ENCODE measurements at places on chromosomes 4 and X.

GRCh38 chr4:85938062-85938461 lies 421.8 kb downstream of the MAPK10 start:
- DNase-seq = no peak

DNA sequence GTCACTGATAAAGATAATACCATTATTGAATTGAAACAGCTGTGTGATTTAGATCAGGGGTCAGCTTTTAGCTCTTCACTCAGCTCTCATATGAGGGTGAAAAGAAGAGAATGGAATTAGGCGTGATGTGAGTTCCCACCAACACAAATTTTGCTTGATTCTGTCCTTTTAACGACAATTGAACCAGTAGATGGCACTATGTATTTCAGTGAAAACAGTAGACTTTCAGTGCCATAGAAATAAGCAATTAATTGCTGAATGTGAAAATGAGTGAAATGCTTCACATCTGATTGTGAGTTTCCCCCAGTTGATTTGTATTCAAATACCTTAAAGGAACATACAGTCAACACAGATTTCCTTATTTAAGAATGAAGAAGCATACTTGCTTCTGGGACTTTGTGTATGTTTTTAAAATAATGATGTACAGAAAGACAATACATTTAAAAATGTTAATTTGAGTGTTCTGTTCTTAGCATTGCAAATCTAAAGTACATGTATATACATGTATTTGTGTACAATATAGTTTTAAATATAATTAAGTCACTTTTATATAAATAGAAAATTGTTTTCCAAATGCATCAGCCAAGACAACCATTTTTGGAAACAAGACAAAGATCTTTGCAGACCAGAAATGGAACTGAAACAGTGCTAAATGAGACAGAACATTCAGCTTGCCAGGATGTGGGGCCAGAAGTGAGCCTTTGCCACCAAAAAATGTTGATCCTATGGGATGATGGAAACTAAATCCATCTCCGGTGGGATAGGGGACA lies 178.8 kb downstream of the SNCA start:
- peak; percentile 50 for DNase-seq

GRCh38 chrX:29012867-29013266 lies 425.6 kb downstream of the IL1RAPL1 start:
- no peak for DNase-seq

DNA sequence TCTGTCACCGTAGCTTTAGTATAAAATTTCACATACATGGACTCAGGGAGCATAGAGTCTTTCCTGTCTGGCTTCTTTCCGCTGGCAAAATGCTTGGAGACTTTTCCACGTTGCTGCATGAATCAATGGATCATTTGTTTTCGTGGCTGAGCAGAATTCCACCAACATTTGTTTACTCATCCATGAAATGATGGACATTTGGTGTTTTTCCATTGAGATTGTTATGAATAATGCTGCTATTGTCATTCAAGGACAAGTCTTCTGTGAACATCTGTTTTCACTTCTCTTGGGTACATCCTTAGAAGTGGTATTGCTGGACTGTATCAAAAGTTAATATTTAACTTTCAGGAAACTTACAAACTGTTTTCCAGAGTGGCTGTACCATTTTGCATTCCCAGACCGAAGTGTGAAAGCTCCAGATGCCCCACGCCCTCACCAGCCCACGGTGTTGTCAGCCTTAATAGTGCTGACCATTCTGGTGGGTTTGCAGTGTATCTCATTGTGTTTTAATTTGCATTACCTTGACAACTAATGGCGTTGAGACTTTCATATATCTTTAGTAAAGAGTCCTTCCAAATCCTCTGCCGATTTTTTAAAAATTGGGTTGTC lies 5.8 kb upstream of the TMEM271 start:
- no peak for DNase-seq

GRCh38 chrX:110082161-110082560 lies 79.2 kb downstream of the TMEM164 start:
- DNase-seq = no peak

DNA sequence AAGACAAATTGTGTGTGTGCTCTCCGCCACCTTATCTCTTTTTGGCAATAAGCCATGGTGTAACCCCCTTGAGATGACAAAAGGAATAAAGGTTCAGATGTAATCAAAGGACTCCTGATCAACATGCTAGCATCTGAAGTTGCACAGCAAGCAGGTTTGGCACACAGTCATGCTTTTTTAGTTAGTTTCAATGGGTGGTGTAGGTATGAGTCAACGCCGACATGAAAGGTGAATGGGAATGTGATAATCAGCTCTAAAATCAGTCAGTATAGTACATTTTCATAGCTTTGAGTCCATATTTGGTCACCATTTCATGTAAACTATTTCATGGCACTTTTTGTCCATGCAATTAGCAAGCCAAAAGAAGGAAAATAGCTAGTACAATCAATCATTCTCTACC lies 50.4 kb upstream of the ETNPPL start:
- DNase-seq = no peak

- no peak for DNase-seq
Measured at GRCh38 chrX:96447161-96447560, 237.5 kb upstream of the DIAPH2 start.

Data from HAP-1 (cell line).